ENCODE measurements at places on chromosomes 12 and 14.

GRCh38 chr14:92680781-92681650, 67.4 kb downstream of the LGMN start:
- DNase-seq = peak; percentile 21

DNA sequence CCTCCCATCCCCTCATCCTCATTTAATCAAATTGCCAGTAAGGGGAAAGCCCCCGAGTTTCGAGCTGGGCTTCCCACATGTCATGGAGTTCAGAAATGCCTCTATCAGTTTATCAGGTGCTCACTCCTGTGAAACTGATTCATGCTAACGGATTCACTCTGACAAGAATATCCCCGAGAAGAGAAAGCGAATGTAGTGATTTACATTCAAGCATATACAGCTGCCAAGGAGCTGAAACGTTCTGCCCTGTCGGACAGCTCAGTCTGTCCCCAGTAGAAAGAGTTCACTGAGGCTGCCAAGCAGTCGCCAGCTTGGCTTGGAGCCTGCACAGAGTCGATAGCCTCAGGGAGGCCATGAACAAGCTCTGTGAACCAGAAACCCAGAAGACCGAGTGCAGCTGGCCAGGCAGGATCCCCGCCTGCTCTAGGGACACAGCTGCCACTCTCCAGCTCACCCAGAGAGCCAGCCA, 88.4 kb downstream of the TMCC3 start:
- DNase-seq = no peak

DNA sequence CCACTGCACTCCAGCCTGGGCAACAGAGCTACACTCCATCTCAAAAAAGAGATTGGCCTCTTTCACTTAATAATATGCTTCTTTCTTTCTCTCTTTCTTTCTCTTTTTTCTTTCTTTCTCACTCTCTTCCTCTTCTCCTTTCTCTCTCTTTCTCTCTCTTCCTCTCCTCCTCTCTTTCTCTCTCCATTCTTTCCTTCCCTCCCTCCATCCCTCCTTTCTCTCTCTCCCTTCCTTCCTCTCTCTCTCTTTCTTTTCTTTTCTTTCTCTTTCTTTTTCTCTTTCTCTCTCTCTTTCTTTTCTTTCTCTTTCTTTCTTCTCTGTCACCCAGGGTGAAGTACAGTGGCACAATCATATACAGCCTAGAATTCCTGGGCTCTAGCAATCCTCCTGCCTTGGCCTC, 38.4 kb downstream of the IRF2BPL start:
- no peak for DNase-seq

GRCh38 chr12:77210724-77211123, 145.4 kb upstream of the E2F7 start:
- no peak for DNase-seq

GRCh38 chr12:33587354-33587753, 147.7 kb upstream of the SYT10 start:
- no peak for DNase-seq

DNA sequence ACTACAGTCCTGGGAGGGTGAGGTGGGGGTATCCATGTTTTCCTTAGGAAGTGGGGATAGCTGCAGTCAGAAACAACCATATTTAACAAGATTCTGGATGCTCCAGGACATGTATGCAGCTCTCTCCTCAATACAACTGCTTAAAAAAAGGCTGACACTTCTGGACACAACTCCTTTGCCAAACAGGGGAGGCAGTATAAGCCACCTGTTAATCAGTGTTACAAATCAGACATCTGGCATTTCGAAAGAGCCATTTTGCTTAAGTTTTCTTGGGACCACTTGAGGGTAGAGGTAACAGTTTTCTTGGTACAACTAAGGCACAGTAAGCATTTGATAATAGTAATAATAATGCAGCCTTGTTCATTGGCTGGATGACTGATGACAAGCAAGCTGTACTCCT, 47.1 kb downstream of the RPGRIP1 start:
- DNase-seq = no peak

GRCh38 chr14:61350427-61351270, 29.3 kb downstream of the PRKCH start:
- DNase-seq = no peak

- no peak for DNase-seq
Measured at GRCh38 chr12:12819752-12820311, 6.7 kb downstream of the DDX47 start.

DNA sequence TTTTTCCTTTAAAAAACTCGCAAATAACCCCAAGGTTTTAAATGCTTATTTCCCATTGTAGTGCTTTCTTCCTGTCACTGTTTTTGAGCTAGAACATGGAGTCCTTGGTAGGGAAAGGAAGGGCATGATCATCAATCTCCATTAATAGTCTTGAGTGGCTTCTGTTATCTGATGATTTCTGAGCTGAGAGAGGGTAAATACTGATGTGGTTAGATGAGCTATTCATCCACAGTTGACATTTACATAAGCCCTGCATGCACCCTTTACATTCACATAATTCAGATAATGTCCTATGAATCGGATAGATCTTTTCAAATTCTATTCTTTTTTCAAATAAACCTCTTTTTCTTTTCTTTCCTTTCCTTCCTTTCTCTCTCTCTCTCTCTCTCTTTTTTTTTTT, 81.4 kb downstream of the NTN4 start:
- DNase-seq = no peak

- no peak for DNase-seq
Measured at GRCh38 chr12:77601069-77601468, 229.6 kb upstream of the NAV3 start.

DNA sequence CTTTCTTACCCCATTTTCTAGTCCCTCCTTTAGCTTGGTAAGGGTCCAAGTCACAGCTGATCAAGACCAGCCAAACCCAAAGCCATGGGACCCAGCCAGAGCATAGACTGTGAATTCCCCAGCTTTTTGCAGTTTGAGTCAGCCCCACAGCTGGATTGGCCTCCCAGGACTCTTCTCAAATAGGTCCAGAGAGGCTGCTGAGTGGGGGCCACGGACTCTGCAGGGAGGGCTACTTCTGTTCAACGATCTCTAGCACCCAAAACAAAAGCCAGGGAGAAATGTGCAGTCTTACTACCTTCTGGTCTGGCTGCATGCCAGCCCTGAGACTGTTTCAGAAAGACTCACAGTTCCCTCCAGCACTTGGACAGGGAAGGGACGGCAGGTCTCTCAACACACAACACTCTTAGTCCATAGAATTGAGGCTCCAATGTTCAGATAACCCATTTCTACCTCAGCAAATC, 1.6 kb downstream of the VDR start:
- no peak for DNase-seq

GRCh38 chr12:45351921-45352670, 136.2 kb downstream of the ANO6 start:
- DNase-seq = no peak

DNA sequence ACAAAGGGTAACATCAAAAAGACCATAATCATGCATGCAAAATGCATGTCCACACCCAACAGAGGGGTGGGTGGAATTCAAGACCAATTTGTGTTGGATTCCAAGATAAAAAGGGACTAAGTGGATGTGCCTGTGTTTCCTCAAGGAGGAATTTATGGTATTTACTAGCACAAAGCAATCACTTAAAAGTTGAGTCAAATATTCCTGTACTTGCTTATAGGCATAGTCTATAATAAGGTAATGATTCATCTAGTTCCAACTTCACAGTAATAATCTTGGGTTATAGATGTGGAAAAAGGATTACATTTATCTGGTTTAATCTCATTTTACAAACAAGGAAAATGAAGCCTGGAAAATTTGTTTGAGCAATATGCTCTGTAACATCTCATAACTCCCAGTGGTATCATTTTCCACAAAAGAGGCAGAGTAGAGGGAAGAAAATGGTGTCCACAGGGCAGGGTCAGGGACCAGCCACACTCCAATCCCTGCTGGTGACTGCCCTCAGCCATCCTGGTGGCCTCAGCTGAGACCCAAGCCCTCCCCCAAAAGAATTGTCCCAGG, 80.8 kb upstream of the REP15 start:
- no peak for DNase-seq

DNA sequence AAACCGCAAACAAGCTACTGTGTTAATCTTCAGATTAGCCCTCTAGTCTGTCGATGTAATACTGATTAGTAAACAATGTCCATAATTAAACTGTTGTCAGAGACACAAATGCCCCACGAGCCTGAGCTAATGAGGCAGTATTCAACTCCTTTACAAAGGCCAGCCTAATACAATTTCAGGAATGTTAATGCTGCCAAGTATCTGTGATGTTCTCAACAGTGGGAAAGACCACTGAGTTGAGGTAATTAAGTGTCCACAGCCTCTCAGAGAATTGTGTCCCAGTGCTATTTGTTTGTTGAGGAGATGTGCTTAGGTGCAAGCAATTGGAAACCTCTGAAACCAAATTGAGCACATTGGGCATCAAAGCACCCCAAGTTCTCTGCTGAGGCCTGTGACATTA, 139.4 kb upstream of the CDKN3 start:
- no peak for DNase-seq

DNA sequence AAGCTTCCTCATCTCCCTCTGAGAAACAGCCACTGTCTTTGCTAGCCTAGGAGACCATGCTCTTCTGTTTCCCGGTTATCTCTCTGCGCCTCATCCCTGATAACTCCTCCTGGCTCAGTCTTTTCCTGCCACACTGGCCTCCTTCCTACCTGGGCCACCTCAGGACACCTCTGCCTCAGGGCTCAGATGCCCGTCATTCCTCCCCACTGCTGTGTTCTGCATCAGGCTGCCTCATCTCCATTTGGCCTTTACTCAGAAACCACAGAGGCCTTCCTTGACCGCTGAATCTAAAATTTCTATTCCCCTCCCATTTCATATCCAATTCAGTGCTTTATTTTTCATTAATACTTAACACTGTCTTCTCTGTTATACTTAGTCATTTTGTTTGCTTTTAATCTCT, 311.0 kb upstream of the RGS6 start:
- DNase-seq = no peak

GRCh38 chr14:96088481-96088880, 49.3 kb downstream of the C14orf132 start:
- DNase-seq = no peak

- DNase-seq = no peak
Measured at GRCh38 chr12:89924191-89924590, 215.6 kb upstream of the ATP2B1 start.
